CD4-positive, alpha-beta T cell treated with Interleukin-10 for 1 hour (primary cell): ENCODE measurements at places on chromosomes 12 and 14.

DNA sequence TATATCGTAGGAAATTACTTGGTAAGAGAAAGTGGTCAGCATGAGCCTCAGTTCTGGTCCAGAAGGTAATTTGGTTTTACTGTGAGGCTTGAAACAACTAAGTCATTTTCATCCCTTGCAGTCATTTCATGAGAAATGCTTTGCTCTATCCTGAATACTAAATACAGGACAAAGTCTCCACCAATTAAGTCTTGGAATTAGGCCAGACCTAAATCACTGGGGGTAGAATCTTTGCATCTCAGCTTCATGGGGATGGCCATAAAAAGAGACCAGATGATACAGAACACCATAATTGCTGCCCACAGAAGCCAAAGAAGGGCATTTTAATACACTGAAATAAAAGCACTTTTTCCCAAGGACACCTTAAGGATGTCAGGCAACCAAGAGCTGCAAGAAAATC is 277.9 kb upstream of the DCN start:
- DNase-seq = no peak

DNA sequence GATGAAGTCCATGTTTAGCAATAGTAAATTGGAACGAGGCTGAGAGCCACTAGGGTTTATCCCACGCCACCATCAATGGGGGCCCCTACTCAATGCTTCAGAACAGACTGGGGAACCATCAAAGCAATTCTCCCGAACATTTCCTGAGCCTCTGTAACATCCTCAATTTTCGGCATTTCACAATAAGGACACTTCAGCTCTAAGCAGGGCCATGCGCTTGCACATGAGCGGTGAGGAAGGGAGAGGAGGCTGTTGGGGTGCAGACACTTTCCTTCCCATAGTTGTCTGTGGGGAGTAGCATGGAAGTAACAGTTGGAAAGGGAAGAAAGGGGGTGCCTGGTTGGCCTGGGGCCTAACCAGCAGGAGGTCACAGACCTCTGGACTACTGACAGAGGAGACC is 129.9 kb upstream of the PRMT8 start:
- DNase-seq = no peak

GRCh38 chr12:61385771-61386170 is 874.4 kb upstream of the USP15 start:
- no peak for DNase-seq

- no peak for DNase-seq
Observed at GRCh38 chr12:32885831-32886230, 10.7 kb downstream of the PKP2 start.

GRCh38 chr12:5459051-5459782 is 27.3 kb downstream of the NTF3 start:
- DNase-seq = no peak

GRCh38 chr14:37903343-37904191 is 304.1 kb upstream of the SSTR1 start:
- peak; percentile 54 for DNase-seq

- DNase-seq = no peak
Observed at GRCh38 chr12:117903110-117903840, 65.5 kb downstream of the KSR2 start.

DNA sequence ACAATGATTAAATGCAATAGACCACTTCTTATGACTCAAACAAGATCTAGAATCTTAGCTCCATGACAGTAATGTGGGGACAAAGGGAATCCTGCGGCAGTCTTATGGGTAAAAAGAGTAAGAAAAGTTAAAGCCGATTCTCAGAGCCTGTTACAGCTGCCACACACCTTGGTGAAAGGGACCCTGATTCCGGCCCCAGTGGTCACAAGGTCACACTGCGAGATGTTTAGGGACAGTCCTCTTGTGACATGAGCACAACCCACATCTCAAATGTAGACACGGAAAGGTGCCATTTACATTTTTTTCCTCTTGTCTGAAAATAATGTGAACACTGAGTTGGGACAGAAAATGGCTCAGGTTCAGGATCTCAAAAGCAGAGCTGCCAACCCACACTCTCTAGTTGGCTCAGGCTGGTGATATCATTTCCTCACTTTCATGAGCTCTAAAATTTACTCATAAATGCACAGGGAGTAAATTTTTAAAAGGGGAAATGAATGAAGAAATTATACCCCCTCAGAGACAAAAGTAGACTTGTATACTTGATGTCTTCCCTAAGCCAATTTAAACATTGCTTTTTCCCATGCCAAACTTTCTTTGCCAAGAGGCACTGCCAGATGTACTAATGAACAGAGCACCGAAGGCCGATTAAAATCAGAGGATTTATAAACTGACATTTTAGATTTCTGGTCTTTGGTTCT is 113.1 kb upstream of the OVCH1 start:
- DNase-seq = no peak

DNA sequence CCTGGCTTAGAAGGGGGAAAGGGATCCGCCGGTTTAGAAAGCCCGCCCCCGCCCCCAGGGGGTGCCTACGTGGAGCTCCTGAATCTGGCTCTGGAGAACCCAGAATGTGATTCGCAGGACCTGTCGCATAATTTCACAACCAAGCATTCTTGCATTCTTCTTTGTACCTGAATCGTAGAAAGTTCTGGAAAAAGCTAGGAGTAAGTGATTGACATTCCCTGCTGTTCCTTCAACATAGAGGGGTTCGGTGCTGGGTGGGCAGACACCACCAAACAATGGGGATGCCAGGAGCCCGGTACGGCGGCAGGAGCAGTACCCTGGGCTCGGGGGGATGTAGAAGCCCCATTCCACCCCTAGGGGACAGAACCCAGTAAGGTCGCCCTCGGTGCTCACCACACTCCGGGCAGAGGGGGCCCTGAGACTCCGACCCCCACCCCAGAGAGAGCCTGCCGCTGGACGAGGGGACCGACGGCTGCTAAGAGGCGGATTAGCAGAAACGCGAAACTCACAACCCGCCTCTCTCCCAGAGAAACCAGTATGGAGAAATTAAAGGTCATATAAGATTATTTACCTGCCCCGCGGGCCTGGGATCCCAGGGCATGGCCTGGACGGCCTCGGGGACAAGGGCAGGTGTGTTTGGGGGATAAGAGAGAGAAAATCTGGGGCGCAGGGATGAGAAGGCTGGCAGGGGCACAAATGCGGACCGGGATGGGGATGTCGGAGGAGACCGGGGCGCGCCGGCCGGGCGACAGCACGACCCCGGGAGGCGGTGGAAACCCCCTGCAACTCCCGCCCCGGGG is 520 bp downstream of the CSRP2 start:
- DNase-seq = no peak
